Neural crest cell (in vitro differentiated cells): ENCODE measurements at places on chromosomes 16 and 17. TPM values are rescaled to one million over a fixed set of nuclear protein-coding genes. Genes with fewer than 3 reads are reported as not detected.

DNA sequence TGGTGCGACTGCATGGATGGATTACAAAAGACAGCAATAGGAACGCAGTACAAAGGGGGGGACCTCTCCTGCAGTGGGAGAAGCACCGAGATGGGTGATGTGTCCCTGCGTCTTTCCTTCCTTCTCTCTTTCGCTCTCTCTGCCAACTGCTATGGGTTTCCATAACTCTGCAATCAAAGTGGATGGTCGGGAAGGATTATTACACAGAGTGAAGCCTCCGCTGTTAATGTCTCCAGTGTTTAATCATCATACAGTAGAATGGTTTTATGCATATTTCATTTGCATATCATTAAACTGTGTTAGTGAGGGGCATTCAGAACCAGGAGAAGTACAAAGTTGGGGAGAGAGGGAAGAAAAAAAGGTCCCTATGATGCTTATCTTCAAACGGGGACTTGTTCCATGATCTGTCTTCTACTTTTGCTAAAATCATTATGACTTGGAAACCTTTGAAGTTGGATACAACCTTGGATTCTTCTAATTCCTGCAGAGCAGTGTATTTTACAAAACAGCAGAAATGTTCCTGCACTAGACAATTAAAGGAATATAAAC lies 255.9 kb upstream of the PMFBP1 start:
- no peak for DNase-seq

GRCh38 chr16:52781005-52781630 lies 234.2 kb upstream of the TOX3 start:
- DNase-seq, result no peak

LYRM1 gene
- 20.4 and 20.8 TPM in 2 replicates for total RNA-seq

GRCh38 chr16:303760-304505 lies 21.0 kb downstream of the PDIA2 start:
- DNase-seq, result no peak

GRCh38 chr16:88812513-88813268 lies 963 bp upstream of the APRT start:
- no peak for DNase-seq

MT1X gene
- total RNA-seq, result 13.2 and 18.8 TPM in 2 replicates

DNA sequence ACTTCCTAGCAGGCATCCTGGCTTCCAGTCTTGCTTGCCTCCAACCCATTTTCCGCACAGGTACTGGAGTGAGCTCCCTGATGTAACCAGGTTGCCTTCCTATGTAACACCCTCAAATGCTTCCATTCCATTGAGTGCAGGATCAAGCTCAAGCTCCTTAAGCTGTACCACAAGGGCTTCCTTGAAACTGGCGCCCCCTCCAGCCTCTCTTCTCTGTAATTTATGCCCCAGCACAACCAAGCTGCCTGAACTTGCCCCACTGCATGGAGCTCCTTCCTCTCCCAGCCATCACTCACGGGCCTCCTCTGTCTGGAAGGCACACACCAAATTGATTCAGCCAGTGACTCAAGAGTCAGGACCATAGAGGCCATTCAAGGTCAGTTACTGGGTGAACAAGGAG lies 234.8 kb upstream of the RPL38 start:
- DNase-seq, result no peak

CCDC154 gene
- total RNA-seq, result 1.2 and 1.9 TPM in 2 replicates

DNA sequence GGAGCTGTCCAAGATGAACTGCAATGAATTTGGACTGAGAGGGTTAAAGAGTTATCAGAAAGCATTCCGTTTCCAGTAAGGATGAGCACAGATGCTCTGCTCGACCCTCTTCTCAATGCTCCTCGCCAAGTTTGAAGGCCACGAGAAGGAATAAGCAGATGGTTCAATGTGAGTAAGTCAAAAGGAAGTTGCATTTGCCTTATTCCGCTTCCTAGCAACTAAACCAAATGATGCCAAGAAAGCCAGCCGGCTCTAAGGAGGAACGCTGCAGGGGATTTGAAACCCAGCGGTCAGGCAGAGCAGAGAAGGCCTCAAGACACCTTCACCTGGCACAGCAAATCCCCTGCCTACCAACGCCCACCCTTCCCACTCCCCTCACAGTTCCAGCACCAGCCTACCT lies 52.1 kb upstream of the CNEP1R1 start:
- no peak for DNase-seq

- DNase-seq, result no peak
Measured at GRCh38 chr16:52184336-52184735, 362.6 kb downstream of the TOX3 start.

TNFRSF17 gene
- not detected in 2 replicates for total RNA-seq

DNA sequence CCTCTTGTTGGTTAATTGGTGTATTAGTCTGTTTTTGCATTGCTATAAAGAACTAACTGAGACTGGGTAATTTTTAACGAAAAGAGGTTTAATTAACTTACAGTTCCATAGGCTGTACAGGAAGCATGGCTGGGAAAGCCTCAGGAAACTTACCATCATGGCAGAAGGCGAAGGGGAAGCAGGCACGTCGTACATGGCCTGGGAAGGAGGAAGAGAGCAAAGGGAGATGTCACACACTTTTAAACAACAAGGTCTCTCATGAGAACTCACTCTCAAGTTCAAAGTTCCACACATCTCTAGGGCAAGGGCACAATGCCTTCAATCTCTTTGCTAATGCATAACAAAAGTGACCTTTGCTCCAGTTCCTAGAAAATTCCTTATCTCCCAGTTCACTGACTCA lies 125.0 kb upstream of the IRX5 start:
- no peak for DNase-seq

DNA sequence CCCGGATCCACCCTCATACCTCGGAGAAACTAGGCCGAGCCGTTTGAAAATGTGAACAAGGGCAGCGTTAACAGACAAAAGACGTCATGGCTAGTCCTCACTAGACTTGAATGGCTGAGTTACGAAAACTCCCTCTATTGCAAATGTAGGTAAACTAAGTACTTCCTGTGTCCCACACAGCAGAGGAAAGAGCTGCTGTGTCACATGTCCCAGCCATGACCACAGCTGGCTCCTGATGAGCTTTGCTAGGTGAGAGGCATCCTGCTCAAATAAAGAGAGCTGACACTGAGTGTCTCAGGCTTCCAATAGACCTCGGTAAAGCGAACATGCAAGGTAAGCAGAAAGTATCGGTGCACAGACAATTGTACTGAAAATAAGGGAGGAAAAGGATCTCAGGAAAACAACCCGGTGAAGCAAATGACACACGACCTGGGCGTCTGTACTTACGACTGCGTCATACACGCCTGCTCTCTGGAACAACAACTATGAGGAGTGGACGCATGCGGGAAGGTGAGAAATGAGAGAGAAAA lies 26.0 kb downstream of the TMEM204 start:
- DNase-seq, result no peak

GRCh38 chr17:71330099-71330375 lies 790.8 kb upstream of the SOX9 start:
- DNase-seq, result no peak

DNA sequence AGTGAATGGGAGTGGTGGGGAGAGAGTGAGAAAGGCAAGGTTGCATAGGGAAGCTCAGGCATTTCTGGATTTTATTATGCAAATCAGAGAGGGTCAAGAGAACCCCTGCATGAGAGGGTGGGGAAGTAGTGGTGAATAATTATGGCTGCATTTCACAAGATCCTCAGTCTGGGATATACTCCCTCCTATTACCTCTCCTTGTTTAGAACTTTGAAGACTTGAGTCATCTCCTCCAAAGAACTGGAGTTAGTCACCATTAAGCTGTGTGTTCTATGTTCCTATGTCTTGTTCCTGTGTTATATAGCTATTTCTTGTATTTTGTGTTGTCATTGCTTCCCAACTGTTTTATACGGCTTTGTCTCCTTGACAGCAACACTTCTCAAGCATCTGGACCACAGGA lies 18.4 kb downstream of the SOX9 start:
- no peak for DNase-seq

SPIRE2 gene
- 18.0 and 19.3 TPM in 2 replicates for total RNA-seq

DNA sequence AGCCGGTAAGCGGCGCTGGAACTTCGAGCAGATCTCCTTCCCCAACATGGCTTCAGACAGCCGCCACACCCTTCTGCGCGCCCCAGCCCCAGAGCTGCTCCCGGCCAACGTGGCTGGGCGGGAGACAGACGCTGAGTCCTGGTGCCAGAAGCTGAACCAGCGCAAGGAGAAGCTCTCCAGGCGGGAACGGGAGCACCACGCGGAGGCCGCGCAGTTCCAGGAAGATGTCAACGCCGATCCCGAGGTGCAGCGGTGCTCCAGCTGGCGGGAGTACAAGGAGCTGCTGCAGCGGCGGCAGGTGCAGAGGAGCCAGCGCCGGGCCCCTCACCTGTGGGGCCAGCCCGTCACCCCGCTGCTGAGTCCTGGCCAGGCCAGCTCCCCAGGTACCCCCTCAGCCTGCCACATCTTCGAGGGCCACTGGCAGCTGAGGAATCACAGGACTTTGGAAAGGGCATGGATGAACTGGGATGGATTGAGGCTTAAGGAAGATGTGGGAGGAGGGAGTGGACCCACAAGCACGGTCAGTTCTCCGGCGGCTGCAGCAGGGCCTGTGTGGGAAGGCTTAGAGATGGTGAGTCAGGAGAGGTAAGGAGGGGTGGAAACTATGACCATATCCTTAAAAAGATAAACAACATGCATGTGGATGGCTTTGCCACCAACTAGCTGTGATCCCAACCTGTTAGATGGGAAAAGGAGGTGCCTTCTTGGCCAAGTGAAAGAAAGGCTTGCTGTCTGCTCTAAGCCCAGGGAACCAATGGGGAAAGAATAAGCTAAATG lies 3.4 kb upstream of the LLGL2 start:
- DNase-seq, result no peak

DNA sequence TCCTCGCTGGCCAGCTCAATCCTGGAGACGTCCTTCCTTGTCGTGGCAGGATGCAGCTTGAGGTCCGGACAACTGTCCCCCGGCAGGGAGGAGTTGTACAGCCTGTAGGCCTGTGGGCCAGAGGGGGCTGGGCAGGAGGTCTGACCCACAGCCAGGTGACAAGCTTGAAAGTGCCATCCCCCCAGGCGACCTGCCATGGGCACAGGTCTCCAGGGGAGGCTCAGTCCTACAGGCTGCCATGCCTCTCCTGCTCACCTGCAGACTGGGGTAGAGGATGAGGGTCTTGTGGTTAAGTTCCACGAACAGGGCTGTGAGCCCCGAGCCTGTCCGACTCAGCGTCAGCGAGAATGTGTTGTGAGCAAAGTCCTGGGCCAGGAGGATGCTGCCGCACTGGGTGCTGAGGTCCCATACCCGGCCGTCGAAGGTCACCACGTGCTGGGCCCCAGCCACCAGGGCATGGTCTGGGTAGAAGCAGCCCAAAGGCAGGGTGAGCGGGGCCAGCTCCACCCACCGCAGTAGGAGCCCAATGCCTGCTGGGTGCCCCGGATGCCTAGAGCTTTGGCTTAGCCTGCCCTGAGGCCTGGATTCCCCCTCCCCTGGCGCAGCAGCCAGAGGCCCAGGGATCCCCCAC lies 39.8 kb downstream of the RMI2 start:
- no peak for DNase-seq

- DNase-seq, result no peak
Measured at GRCh38 chr16:1259760-1260068, 3.8 kb downstream of the TPSD1 start.

- no peak for DNase-seq
Measured at GRCh38 chr16:10282367-10282766, 100.1 kb upstream of the GRIN2A start.

SLC5A11 gene
- total RNA-seq, result not detected in 2 replicates

GRCh38 chr16:495127-495748 lies 32.3 kb upstream of the CAPN15 start:
- DNase-seq, result no peak

DNA sequence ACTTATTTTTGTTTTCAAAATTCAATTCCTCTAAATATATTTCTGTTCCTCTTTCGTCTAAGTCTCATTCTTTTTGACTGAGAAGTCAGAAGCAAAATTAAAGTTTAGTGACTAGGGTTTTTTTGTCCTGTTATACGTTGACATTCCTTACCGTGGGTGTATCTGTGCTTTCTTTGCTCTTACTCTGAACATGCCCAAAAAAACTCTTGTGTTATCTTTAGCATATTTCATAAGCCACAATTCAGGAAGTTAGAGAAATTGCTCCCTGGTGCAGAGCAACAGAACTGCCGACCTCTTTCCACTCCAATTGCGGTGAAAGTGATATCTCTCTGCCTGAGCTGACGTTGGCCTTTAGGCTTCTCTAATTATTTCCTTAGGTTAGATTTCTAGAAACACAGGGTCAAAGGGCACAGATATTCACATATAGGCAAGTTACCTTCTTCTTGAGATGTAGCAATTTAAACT lies 65.7 kb downstream of the CENPV start:
- DNase-seq, result no peak

TBC1D3E gene
- total RNA-seq, result not detected in 2 replicates

DNA sequence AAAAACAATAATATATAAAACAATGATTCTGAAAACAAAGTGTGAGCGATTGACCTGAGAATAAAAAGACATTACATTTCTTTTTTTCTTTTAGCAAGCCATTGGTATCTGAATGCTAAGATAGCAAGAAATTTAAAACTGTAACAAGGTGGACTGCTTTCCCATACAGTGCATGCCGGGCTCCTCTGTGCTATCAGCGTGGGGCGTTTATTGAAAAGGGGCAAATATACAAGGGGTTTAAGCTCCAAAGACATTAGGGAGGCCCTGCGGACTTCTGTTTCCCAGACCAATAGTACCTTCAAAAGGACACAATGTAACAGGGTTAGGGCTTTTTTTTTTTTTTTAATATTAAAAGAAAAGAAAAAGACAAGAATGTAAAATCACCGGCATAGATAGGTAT lies 261.3 kb downstream of the ZFHX3 start:
- no peak for DNase-seq

- DNase-seq, result no peak
Measured at GRCh38 chr16:85379041-85380001, 233.8 kb upstream of the GSE1 start.

DNA sequence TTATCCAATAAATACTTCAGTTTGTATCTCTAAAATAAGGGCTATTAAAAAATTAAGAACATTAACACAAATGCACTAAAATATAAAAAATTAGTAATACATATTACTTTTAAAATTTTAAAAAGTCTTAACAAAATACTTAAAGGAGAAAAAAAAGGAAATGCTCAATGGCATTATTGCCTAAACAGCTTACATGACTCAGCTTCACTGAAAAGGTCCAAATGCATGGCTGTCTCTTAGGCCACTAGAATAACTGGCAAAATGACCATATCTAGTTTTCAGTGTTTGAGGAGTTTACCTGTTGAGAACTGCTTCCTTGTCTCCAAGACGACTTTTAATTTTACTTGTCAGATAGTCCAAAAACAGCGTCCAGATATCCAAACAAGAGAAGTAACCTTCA lies 66.0 kb downstream of the XPO6 start:
- DNase-seq, result no peak

GRCh38 chr17:16407911-16408588 lies 7.3 kb upstream of the TRPV2 start:
- no peak for DNase-seq

PIPOX gene
- total RNA-seq, result 3.3 and 4.1 TPM in 2 replicates

GRCh38 chr17:70636517-70637133 lies 467.3 kb downstream of the KCNJ2 start:
- DNase-seq, result peak; percentile 39

- no peak for DNase-seq
Measured at GRCh38 chr17:77465358-77466041, 324.7 kb downstream of the SEC14L1 start.

NIP7 gene
- total RNA-seq, result 42.0 and 42.3 TPM in 2 replicates

FSCN2 gene
- 0.43 and 0.56 TPM in 2 replicates for total RNA-seq

C17orf78 gene
- not detected in 2 replicates for total RNA-seq

GRCh38 chr16:4803401-4803844 lies 990 bp upstream of the ROGDI start:
- no peak for DNase-seq

DPEP3 gene
- not detected in 2 replicates for total RNA-seq

GRCh38 chr16:26111900-26112299 lies 420.1 kb downstream of the HS3ST4 start:
- no peak for DNase-seq

- DNase-seq, result no peak
Measured at GRCh38 chr17:3798273-3799180, 2.5 kb downstream of the ITGAE start.

- DNase-seq, result no peak
Measured at GRCh38 chr16:89290472-89290871, 73.0 kb downstream of the ZNF778 start.
